NCI-H526 treated with DMSO at 0.1 percent for 48 hours (cell line): ENCODE measurements at places on chromosomes 3 and 15.

DNA sequence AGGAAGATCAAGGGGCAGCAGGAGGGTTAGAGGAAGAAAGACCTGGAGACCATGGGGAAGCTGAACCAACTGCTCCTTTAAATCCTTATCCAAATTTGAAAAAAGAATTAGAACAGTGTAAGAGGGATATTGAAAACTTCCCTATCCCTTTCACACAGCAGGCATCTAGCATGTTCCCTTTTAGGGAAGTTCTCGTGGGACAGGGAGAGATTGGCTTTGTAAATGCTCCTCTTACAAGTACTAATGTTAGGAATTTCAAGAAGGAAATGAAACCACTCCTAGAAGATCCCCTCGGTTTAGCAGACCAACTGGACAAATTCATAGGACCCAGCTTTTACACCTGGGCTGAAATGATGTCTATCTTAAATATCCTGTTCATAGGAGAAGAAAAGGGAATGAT is 41.5 kb downstream of the PPCDC start:
- no peak for DNase-seq

GRCh38 chr15:41546851-41547786 is 3.1 kb upstream of the RPAP1 start:
- DNase-seq: no peak

DNA sequence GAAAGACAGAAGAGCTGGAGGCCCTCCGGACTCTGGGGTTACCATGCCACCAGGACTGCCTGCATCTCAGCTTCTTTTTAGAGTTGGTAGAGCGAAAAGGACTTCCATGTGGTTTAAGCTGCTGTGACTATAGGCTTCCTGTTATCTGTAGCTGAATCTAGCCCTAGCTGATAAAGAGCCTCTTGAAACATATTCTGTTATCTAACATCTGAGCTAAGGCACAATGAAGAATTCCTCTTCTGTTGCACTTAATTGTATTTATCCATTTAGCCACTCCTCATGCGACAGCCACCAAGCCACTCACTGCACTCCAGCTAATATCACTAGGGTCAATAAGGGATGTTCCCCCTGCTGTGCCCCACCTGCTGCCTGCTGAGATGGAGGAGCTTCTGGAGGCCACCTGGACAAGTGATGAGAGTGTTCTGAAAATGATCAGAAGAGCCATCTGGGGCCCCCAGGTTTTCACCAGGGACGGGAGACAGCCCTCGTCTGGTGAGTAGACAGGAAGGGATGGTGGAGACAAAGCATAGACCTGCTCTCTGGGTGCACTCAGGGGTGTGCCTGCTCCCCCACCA is 94.6 kb upstream of the PLXNA1 start:
- DNase-seq: no peak

- no peak for DNase-seq
Measured at GRCh38 chr3:2513986-2514385, 415.3 kb downstream of the CNTN4 start.

- no peak for DNase-seq
Measured at GRCh38 chr15:77550301-77551251, 82.1 kb downstream of the LINGO1 start.

- DNase-seq: no peak
Measured at GRCh38 chr3:193826159-193826795, 233.3 kb downstream of the OPA1 start.

GRCh38 chr3:103406320-103406850 is 971.6 kb downstream of the ZPLD1 start:
- no peak for DNase-seq

- no peak for DNase-seq
Measured at GRCh38 chr15:33559207-33559890, 248.6 kb downstream of the RYR3 start.

GRCh38 chr3:6120786-6121185 is 740.1 kb upstream of the GRM7 start:
- no peak for DNase-seq

DNA sequence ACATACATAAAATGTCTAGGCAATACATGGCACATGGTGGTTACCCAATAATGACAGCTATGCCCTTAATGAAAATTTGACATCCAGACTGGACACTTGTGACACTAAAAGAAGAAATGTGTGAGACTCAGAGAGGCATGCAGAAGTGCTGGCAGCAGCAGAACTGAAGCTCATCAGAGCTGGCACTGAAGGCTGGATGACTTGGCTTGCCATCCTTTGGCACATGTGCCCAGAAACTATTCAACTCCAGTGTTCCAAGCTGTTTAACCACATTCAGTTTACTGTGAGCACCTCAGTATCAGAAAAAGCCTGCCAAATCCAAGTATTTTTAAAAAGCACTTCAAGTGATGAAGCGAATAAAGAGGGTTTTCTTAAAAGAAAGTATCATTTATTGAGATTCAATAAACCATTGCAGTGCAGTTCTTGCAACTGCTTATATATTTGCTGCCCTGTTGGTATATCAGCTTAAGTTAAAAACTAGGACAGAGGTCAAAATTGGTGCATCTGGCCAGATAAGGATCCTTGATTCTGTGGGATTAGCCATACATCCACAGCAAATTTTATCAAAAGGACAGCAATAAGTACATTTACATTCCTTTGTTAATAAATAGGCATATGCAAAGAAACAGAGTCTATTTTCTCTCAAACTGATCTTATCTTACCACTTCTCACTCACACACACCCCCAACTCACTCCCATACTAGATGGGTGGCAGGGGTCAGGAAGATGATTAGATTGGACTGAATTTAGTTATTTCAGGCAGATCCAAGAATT is 15.8 kb downstream of the IGSF11 start:
- DNase-seq: no peak

DNA sequence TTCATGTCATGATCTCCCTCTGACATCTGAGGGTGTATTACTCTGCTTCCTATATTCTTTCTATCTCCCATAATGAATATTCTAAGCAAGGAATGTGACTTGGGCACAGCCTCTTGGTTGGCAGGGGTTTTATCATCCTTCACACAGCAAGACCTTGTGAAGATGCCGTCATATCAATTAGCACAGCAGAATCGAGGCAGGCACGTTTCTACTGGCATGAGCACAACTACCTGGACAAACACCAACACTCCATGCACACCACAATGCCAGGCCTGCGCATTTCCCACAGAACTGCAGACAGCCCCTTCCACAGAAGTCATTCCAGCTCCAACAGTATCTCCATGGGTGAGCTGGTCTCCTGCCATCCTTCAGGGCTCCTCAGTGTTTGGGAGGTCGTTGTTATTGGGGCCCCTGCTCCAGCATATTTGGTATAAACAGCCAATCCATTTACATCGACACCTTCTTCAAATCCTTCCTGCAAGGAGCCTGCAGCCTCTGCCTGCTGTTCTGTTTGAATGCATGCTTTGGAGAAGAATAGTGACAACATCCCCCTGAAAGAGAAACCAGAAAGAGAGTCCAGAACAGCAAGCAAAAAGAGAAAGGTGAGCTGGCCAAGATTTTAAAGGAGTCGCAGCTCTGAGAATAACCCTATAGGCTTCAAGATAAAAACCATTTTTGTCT is 275.5 kb downstream of the SHOX2 start:
- no peak for DNase-seq

DNA sequence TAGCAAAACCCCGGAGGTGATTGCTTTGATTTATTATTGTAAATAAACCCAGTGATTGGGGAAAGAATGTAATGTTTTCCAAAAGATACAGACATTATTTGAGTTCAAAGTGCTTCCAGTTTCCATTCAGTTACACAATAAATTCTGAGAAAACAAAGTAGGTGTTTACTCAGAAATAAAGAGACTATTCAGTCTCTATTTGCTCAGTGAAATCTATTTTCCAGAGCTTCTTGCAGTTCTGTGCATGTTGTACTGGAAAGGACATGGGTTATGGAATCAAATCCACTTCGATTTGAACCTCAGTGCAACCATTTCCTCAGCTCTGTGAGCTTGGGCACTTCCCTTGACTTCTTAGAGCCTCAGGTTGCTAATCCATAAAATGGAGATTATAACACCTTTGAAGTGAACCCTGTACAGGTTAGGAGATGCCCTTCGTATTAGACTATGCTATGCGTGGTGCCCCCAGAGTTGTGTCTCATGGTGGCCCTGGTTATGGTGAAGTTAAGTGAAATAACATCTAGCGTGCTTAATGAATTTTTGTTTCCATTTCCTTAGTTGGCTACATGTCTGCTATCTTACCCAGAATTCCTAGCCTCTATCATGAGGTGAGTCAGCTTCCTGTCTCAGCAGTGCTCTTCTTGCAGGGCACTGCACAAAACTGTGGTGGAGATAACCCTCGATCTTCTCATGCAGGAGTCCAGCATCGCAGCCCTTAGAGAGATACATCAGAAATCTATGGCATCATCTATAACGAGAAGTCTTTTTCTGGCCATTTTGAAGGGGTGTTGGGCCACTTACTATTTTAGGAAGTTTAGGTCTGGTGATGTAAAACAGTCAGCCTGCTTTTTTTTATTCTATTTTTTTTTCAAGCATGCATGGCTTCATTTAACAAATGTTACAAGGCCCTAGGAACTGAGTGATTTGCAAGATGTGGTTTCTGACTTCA is 97.7 kb downstream of the RPL39L start:
- peak; percentile 25 for DNase-seq

GRCh38 chr3:142394921-142395622 is 52.8 kb downstream of the XRN1 start:
- no peak for DNase-seq

DNA sequence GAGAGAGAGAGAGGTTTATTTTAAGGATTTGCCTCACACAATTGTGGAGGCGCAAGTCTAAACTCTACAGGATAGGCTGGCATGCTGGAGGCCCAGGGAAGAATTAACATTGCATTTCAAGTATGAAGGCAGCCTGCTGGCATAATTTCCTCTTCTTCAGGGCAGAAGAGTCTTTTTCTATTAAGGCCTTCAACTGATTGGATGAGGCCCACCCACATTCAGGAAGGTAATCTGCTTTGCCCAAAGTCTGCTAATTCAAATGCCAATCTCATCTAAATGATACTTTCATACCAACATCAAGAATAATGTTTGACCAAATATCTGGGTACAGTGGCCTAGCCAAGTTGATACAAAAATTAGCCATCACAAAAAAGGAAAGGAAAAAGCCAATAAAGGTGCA is 258.1 kb upstream of the MDFIC2 start:
- DNase-seq: no peak

GRCh38 chr3:23869977-23870662 is 46.7 kb downstream of the NKIRAS1 start:
- no peak for DNase-seq

- DNase-seq: no peak
Measured at GRCh38 chr3:101938262-101938847, 89.0 kb downstream of the NFKBIZ start.

- no peak for DNase-seq
Measured at GRCh38 chr3:31476209-31476608, 56.5 kb upstream of the STT3B start.

- no peak for DNase-seq
Measured at GRCh38 chr3:195284842-195285241, 13.9 kb upstream of the XXYLT1 start.

DNA sequence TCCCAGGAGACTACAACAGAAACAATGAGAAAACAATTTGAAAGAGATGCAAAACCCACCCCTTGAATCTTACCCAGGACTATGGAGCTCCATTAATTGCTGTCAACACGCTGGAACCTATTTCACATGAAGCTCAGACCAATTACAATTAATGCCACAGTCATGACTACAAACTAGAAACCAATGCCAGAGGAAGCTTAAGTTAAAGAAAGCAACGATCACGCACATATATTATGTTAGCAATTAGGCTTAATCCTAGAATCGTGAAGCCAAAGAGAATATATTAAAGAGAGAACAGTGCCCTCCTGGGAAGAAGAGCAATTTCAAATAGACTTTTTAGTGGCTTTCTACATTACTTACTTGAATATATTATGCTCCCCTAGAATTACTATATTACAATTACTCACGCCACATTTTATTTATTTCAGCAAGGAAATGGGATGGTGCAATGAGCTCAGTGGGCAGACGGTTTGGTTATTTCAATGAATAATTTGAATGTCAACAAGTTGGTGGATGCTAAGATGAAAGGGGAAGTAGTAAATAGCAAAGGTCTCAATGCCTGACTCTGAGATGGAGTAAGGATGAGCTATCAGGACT is 125.5 kb downstream of the GREM1 start:
- DNase-seq: peak; percentile 86

DNA sequence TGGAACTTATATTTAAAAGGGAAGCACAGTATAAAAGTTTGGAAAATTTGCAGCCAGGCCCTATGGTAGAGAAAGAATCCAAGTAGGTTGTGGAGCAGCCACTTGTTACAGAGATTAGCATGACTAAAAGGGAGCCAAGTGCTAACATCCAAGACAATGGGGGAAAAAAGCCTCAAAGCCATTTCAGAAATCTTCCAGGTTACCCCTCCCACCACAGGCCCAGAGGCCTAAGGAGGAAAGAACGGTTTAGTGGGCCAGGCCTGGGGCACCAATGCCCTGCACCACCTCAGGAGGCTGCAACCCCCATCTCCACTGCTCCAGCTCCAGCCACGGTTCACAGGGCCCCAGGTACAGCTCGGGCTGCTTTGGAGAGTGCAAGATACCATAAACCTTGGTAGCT is 69.9 kb downstream of the IGF2BP2 start:
- DNase-seq: no peak

GRCh38 chr3:76405196-76405595 is 619.8 kb upstream of the ZNF717 start:
- DNase-seq: no peak

DNA sequence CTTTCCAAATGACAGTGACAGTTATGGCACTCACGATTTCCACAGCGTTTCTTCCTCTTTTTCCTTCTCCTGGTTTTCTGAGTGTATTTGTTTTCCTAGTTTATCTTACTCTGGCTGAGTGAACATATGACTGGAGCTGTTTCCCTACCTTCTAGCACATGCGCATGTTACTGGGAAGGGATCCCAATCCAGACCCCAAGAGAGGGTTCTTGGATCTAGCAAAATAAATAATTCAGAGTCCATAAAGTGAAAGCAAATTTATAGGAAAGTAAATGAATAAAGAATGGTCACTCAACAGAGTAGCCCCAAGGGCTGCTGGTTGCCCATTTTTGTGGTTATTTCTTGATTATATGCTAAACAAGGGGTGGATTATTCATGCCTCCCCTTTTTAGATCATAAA is 23.8 kb downstream of the METTL6 start:
- no peak for DNase-seq

- no peak for DNase-seq
Measured at GRCh38 chr3:40765884-40766283, 241.1 kb downstream of the ZNF621 start.

- DNase-seq: no peak
Measured at GRCh38 chr3:38990621-38991020, 61.1 kb downstream of the SCN11A start.

DNA sequence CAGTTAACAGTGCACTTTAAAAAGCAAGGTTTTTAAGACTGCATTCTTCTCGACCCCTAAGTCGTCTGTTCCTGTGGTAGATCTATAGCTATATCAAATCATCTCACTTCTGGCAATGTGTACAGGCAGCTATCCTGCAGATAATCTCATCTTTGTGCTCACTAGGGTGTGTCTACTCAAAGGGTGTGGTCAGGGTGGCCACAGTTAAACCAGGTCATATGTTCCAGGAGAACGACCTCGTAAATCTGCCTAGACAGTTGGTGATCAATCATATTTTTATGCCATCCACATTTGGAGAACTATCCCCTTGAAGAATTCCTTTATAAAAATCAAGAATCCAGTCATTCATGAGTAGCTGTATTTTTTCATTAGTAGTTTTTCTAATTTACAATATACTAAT is 3.0 kb downstream of the VEPH1 start:
- DNase-seq: peak; percentile 17
